Upper lobe of left lung (tissue), 6 donors: ENCODE measurements at places on chromosomes 4 and X. TPM values are rescaled to one million over a fixed set of nuclear protein-coding genes. Genes with fewer than 3 reads are reported as not detected.

- H3K36me3 ChIP-seq, result no peaks in the 10 kb centered on the region
- no peak overlapping the region for H3K4me3 ChIP-seq
- no peak overlapping the region for H3K27ac ChIP-seq
- no peak for DNase-seq
- H3K4me1 ChIP-seq, result no peaks in the 10 kb centered on the region
Observed at GRCh38 chr4:112735474-112735951, 98.6 kb downstream of the LARP7 start.

- H3K4me1 ChIP-seq, result no peaks in the 10 kb centered on the region
- H3K36me3 ChIP-seq, result no peaks in the 10 kb centered on the region
- no peak overlapping the region for H3K27ac ChIP-seq
- no peaks in the 10 kb centered on the region for H3K27me3 ChIP-seq
- no peak for DNase-seq
Observed at GRCh38 chrX:9873360-9873759, 87.1 kb downstream of the SHROOM2 start.

DNA sequence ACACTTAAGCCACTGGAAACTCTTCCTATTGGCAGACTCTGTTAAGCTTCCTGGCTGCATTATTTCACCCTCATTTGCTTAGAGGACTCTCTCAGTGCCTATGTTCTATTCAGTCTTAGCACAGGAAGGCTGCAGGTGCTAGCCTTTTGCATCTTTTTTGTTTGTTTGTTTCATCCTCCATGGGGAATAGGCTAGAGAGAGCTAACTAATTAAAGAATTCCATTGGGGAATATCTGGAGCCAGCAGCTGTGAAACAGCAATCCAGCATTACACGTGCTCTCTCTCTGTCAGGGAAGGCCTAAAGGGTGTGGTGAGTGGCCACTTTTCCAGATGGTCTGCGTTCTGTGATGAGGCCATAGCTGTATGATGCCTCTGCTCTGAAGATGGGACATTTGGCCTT is 633.6 kb downstream of the SPRY1 start:
- H3K4me1 ChIP-seq, result no peaks in the 10 kb centered on the region
- H3K27me3 ChIP-seq, result no peaks in the 10 kb centered on the region
- H3K36me3 ChIP-seq, result no peaks in the 10 kb centered on the region
- H3K4me3 ChIP-seq, result no peak overlapping the region

The CAPN6 gene
- 0.69 TPM for total RNA-seq

The PLAC1 gene
- total RNA-seq, result not detected

The GABRG1 gene
- not detected for total RNA-seq

The ARX gene
- not detected for total RNA-seq

The TAF7L gene
- not detected for total RNA-seq

DNA sequence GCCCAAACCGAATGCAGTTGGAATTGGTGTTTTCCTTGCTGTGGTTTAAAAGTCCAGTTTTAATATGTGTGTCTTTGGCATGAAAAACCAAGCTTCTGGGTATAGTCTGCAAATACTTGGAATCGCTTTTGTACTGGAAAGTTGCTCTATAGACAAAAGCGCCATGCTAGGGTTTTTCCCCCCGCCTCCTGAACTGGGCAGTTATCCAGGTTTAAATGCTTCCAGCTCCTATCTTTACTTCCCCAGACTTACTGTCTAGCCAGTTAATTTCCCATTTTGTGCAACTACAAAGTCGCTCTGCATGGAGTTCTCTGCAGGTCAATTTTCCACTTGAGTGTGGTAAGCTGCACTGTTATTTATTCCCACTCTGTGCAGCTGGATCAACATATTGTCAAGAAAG is 2.7 kb downstream of the RASL11B start:
- no peaks in the 10 kb centered on the region for H3K36me3 ChIP-seq
- H3K4me1 ChIP-seq, result peaks cover 44% of the 10 kb centered on the region
- H3K27me3 ChIP-seq, result no peaks in the 10 kb centered on the region
- DNase-seq, result no peak

DNA sequence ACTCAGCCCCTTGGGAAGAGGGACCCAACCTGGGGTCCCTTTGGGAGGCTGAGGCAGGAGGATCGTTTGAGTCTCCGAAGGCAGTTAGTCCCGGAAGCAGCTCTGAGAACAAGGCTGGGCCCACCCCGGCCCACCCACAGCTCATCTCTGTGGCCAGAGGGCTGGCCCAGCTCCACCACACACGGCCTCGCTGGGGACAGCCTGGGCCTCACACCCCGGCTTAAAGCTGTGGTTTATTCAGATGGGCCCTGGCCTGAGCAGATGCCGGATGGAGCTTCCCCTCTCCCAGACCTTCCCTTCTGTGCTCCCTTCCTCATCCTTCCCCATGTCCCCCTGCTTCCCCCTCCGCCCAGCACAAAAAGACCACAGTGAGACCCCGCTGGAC is 54.4 kb downstream of the FAM53A start:
- DNase-seq, result no peak
- no peak overlapping the region for H3K27ac ChIP-seq
- H3K27me3 ChIP-seq, result no peaks in the 10 kb centered on the region
- no peak overlapping the region for H3K4me3 ChIP-seq

DNA sequence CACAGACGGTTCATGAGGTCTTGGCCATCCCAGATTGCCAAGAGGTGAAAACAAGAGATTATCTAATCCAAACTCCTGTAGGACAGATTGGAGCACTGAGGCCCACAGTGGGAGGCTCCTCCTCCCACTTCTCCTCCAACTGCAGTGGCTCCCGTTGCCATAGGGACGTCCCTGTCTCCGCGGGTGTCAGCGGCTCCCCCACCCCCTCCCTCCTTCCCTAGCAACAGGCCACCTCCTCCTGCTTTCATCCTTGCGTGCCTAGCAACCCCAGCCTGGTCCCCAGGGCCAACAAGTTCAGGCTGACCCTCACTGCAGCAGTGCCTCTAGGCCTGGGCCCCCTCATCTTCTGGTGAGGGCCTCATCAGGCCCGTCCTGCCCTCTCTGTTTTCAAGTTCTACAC is 6.8 kb upstream of the IQSEC2 start:
- H3K4me3 ChIP-seq, result no peak overlapping the region
- DNase-seq, result no peak
- no peaks in the 10 kb centered on the region for H3K27me3 ChIP-seq

- H3K4me3 ChIP-seq, result no peak overlapping the region
- H3K4me1 ChIP-seq, result no peaks in the 10 kb centered on the region
- H3K36me3 ChIP-seq, result no peaks in the 10 kb centered on the region
- H3K27me3 ChIP-seq, result no peaks in the 10 kb centered on the region
Observed at GRCh38 chr4:17066972-17067371, 168.5 kb upstream of the LDB2 start.

- no peaks in the 10 kb centered on the region for H3K36me3 ChIP-seq
- H3K27ac ChIP-seq, result no peak overlapping the region
- H3K27me3 ChIP-seq, result no peaks in the 10 kb centered on the region
- H3K4me3 ChIP-seq, result no peak overlapping the region
Observed at GRCh38 chr4:5409237-5409636, 299.1 kb downstream of the EVC2 start.

DNA sequence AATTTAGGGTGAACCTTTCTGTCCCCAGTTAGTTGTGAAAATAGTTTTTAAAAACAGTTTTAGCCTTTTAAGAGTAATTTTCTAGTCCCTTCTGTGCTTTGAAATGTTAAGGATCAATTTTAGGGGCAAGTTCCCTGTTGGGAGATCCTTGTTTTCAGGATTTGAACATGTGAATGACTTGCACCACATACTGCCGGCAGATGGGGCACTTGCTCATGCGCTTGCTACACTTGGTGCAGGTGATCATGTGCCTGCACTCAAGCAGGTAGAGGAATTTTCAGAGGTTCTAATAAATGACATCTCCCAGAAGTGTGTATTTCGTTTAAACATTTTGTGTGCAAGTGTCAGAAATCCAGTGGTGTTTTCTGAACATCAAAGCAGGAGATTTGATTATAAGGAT is 195.9 kb downstream of the CHM start:
- H3K4me1 ChIP-seq, result no peaks in the 10 kb centered on the region
- H3K36me3 ChIP-seq, result no peaks in the 10 kb centered on the region
- no peak for DNase-seq
- no peak overlapping the region for H3K4me3 ChIP-seq
- H3K27me3 ChIP-seq, result no peaks in the 10 kb centered on the region

DNA sequence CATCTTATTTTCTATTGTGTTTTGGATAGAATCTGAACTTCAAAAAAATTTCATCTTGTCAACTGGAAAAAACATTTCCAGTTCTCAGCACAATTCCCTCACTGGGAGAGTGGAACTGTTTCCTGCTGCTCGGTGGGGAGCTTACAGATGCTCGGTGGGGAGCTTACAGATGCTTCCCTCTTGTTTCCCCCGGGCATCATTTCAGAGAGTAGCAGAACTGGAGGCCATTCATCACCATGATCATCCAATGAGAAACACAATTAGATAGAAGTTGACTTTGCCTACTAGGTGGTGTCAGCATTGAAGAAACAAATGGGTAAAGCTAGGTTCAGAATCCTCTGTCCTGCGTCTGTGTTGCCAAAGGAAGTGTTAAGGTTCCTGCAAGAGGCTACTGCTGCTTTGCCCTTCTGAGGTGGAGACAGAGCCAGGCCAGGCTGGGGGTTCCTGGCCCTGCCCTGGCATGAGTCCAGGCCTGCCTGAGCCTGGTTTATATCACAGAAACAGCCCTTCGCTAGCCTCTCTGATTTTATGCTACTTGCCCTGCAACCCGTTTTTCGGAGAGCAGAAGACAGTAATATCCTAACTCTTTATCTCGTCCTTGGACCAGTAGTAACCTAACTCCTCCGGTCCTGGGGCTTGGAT is 70.6 kb downstream of the TAPT1 start:
- H3K4me1 ChIP-seq, result no peaks in the 10 kb centered on the region
- DNase-seq, result no peak
- H3K27ac ChIP-seq, result no peak overlapping the region
- no peaks in the 10 kb centered on the region for H3K36me3 ChIP-seq
- H3K27me3 ChIP-seq, result no peaks in the 10 kb centered on the region

DNA sequence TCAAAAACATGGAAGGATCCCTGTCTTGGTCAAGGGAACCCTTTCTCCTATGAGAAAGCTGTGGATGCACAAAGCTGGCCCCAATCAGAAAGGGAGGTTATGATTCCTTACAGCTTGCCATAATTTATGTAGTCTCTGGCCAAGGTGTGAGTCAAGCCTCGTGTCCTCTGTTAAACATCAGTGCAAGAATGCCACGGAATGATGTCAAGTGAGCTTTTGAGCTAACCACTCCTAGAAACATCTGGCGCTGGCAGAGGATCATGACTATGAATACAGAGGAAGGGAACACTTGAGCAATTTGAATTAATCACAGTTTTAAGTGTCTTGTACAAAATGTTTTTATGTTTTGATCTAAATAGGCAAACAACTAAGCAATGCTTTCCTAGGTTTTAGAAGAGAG is 51.5 kb upstream of the RAP2C start:
- H3K4me3 ChIP-seq, result no peak overlapping the region
- no peaks in the 10 kb centered on the region for H3K27me3 ChIP-seq
- no peaks in the 10 kb centered on the region for H3K36me3 ChIP-seq

The TRIML2 gene
- total RNA-seq, result not detected

The ABLIM2 gene
- 6.8 TPM for total RNA-seq

GRCh38 chrX:1719270-1719669 is 104.4 kb downstream of the ASMT start:
- no peaks in the 10 kb centered on the region for H3K27me3 ChIP-seq
- H3K36me3 ChIP-seq, result no peaks in the 10 kb centered on the region
- H3K27ac ChIP-seq, result no peak overlapping the region
- no peak for DNase-seq
- H3K4me1 ChIP-seq, result no peaks in the 10 kb centered on the region

DNA sequence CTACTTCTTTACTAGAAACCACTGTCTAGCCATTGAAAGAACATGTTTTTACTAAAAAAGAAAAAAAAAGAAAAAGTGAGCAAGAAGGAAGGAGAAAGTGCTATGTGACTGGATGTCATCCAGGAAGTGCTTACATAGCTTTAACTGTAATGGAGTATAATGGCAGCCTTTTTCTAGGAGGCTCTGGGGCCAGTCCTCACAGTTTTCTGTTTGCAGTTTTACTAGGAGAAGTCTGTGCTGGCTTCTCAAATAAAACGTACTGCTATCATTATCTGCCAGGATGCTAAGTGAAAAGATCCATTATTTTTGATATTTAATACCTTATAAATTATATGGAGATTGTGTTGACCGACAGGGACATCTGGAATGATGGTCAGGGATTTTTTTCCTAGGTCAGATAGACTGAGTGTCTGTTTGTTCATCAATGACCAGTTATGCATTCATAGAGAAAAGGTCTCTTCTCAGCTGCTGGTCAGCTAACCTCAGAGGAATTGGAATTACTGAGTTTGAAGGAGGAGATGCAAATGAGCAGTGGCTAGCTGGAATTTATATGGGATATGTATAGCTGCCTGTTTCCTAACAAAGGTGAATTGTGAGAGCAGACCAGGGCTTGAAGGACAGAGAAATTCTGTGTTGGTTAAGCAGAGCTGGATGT is 21.7 kb downstream of the LPAR4 start:
- no peaks in the 10 kb centered on the region for H3K4me1 ChIP-seq
- no peaks in the 10 kb centered on the region for H3K27me3 ChIP-seq

GRCh38 chrX:53558646-53559045 is 124.5 kb upstream of the HSD17B10 start:
- no peak overlapping the region for H3K4me3 ChIP-seq
- H3K27ac ChIP-seq, result no peak overlapping the region
- peaks cover 93% of the 10 kb centered on the region for H3K36me3 ChIP-seq
- H3K27me3 ChIP-seq, result no peaks in the 10 kb centered on the region
- no peaks in the 10 kb centered on the region for H3K4me1 ChIP-seq

The POU3F4 gene
- not detected for total RNA-seq

GRCh38 chr4:183297675-183298074 is 22.4 kb downstream of the CLDN22 start:
- no peak for DNase-seq
- no peaks in the 10 kb centered on the region for H3K4me1 ChIP-seq
- H3K36me3 ChIP-seq, result no peaks in the 10 kb centered on the region

The LRCH2 gene
- total RNA-seq, result 7.3 TPM

The UGDH gene
- 115 TPM for total RNA-seq

DNA sequence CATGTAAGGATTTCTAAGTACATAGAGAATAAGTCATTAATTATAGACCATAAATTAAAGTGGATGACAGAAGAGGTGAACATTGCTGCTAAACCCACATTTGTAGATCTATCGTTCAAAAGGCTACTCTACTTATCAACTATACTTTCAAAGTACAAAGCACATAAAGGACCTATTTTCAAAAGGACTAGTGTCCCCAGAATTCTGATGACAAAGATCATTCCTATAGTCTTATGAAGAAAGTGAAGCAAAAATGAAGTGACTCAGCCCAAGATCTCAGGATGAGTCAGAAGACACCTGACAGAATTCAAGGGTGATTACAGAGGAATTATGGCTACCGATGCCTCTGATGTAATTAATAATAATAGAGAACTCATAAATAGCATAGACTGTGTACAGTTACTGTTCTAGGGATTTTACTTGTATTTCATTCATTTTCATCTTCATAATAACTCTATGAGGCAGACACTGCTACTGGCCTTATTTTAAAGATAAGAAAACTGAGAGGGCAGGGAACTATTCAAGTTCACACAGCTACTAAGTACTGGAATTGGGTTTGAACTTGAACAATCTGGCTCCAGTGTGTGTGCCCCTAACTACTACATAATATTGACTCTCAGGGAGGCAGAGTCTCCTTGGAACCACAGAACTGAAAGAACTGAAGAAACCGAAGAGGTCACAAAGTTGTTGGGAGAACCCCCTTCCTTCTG is 17.1 kb downstream of the USP46 start:
- no peaks in the 10 kb centered on the region for H3K36me3 ChIP-seq
- no peak overlapping the region for H3K27ac ChIP-seq
- no peak overlapping the region for H3K4me3 ChIP-seq
- peaks cover 5% of the 10 kb centered on the region for H3K4me1 ChIP-seq
- no peaks in the 10 kb centered on the region for H3K27me3 ChIP-seq
- DNase-seq, result no peak

GRCh38 chrX:137428221-137428661 is 137.7 kb upstream of the ZIC3 start:
- peaks cover 4% of the 10 kb centered on the region for H3K27me3 ChIP-seq
- H3K36me3 ChIP-seq, result no peaks in the 10 kb centered on the region
- DNase-seq, result no peak

The DTHD1 gene
- total RNA-seq, result 47.4 TPM
